Stimulated activated CD8-positive, alpha-beta memory T cell treated with anti-CD3 and anti-CD28 coated beads, Interleukin-2, amount 100 ng/mL, for 1 hour (primary cell): ENCODE measurements at places on chromosomes 4 and X.
A peak's percentile ranks its signal among the peaks of the same experiment; 100 is the strongest.

GRCh38 chr4:7680106-7680505, 245.4 kb upstream of the PSAPL1 start:
- DNase-seq = no peak

GRCh38 chrX:7067256-7067655, 80.3 kb upstream of the STS start:
- DNase-seq = no peak

GRCh38 chr4:10529291-10530136, 72.3 kb upstream of the ZNF518B start:
- DNase-seq = no peak

- peak; percentile 94 for DNase-seq
Measured at GRCh38 chrX:15737959-15738902, at the start of gene CA5B. TSS of gene CA5B (plus strand) at chrX:15738270. CDS start at chrX:15750024, 11,754 bp downstream.

DNA sequence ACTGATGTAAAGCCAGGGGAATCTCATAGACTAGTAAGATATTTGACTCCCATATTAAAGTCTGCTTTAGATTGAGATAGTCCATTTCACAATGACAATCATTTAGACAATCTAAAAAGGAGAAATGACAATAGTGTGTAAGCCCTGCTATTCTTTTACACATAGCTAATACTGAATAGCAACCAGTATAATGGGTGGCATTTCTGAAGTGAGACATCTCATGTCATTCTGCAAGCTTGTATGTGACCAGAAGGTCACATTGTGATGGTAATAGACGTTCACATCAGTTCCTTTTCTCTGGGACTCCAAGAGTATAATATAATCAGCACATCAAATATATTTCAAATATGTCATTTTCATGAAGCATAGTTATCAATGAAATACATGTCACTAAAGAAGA, 440.2 kb downstream of the GALNTL6 start:
- DNase-seq = no peak

DNA sequence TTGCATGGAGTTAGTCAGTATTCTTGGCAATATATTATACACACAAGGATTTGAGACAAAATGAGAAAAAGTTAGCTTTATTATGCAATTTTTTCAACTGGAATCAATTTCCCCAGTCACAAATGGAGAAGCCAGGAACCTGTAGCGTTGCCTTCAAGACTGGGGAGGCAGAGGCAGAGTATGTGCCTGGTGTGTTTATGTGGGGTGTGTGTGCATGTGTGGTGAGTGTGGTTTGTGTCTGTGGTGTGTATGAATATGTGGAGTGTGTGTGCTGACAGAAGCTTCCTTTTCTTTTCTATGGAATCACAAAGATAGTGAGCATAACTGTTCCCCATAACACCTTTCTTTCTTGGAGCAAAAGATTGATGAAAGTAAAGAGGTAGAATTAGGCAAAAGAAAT, 37.0 kb downstream of the TNIP3 start:
- no peak for DNase-seq

DNA sequence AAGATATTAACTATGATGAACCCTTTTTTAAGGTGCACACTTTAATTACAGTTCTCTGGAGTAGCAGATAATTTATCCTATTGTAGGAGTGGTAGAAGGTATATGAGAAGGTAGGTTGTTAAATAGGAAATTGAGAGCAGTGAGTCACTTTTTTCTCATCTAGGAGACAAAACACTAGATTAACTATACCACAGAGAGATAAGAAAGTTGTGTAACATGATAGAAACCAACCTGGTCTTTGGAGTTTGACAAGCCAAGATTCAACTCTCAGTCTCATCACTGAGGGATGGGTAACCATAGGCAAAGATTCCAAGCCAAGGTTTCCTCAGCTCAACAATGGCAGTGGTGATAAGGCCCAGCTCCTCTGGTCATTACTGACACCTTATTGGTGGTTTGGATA, 104.0 kb downstream of the MAD2L1 start:
- no peak for DNase-seq

- DNase-seq = no peak
Measured at GRCh38 chr4:30610361-30610760, 109.8 kb upstream of the PCDH7 start.
